NCI-H226 (cell line): ENCODE measurements at places on chromosomes 7 and 10.

- DNase-seq, result no peak
Observed at GRCh38 chr7:162632-163297, 29.6 kb upstream of the FAM20C start.

GRCh38 chr7:18890885-18891621 is 226.4 kb downstream of the TWIST1 start:
- no peak for DNase-seq

GRCh38 chr10:127372361-127372760 is 176.0 kb upstream of the INSYN2A start:
- DNase-seq, result no peak

DNA sequence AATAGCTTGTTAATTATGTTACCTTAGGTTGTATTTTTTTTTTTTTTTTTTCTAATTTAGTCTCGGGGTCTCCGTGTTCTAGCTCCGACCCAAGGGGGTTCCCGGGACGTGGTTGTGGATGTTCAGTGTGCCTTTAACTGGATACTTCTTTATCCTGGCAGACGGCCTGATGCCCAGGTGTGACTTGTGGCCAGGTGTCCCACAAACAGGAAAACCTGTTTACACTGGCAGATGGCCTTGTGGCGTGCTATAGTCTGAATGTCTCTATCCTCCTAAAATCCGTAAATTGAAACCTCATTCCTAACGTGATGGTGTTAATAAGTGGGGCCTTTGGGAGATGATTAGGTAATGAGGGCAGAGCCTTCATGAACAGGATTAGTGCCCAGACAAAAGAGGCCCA is 546.4 kb upstream of the C7orf33 start:
- no peak for DNase-seq

DNA sequence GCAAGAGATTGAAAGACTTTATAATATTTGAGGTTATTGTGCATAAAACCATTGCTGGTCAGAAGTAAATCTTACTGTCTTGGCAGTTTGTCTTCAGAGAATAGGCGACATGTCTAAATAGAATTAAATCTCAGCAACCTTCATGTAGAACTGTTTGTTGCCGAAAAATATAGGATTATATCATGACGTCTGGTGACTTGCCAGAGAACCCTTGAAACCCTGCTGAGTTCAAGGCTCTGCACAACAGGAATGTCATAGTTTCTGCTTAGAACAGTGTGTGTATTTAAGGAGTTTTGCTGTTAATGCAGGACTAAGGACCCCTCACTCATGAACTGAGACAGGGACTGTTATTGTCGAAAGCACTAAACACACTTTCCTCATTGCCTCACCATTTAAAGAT is 206.4 kb upstream of the ETV1 start:
- DNase-seq, result no peak

DNA sequence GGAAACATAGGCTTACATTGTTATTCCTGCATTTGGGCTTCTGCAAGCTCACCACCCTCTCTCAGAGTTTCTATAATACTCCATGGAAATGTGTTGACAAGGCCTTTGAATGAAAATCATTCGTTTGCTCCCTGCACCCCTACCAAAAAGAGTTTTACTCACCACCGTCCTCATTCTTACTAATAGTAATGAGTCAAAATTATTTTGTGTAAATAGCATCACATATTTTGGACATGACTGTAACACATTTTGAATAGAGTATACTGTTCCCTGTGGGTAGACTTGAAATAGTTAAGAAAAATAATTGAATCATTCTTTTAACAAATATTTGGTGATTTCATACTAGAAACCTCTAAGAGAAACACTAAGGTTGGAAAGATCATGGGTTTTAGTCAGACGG is 84.6 kb downstream of the AKAP9 start:
- peak; percentile 43 for DNase-seq

GRCh38 chr10:101726115-101726387 is 31.1 kb upstream of the FBXW4 start:
- DNase-seq, result no peak

DNA sequence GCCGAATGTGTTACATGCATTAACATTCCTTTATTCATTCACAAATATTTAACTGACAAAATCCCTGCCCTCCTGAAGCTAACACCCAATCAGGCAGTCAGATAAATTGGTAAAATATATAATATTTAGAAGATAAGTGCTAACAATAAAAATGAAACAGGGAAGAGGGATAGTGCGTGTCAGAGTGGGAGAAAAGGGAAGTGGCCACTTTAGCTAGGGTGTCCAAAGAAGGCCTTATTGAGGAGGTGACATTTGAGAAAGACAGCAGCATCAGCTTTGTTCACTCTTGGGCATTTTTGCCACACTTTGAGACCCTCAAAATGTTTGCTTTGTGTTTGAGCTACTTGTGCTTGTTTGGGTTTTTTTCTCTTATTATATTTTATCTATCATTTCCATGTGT is 317.8 kb downstream of the SNX13 start:
- DNase-seq, result no peak

DNA sequence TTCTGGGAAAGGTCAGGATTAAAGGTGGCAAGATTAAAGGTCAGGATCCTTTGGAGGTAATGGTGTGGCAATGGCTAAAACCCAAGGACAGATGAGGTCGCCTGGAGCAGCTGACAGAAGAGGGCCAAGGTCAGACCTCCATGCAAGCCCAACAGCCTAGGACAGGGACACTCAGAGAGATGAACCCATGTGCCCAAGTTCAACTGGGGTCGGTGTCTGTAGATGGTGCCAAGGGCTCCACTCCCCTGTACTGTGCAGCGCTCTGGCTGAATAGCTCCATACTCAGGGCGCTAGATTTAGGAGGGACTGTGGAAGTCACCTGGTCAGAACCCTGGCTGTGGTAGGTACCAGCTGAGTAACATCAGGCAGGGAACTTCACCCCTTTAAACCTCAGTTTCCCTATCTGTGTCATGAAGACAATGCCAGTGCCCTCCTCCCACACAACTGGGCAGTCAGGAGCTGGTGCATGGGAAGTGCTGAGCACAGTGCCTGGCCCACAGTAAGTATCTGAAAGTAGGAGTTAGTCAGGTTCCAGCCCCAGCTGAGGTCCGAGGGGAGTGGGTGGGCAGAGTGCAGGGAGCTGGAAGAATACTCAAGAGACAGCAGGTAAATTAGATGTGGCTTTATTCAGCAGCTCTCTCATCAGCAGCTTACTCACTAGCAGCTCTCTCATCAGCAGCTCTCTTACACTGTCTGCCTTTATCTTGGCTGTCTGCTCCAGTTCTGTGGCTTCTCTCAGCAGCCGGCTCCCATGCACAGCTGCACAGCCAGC is 327.1 kb downstream of the GLRX3 start:
- DNase-seq, result no peak

GRCh38 chr10:43355749-43356371 is 15.6 kb upstream of the FXYD4 start:
- peak; percentile 40 for DNase-seq

- peak; percentile 19 for DNase-seq
Observed at GRCh38 chr10:71204746-71205145, 7.6 kb upstream of the UNC5B start.

GRCh38 chr10:97210543-97210960 is 24.8 kb upstream of the SLIT1 start:
- peak; percentile 45 for DNase-seq

DNA sequence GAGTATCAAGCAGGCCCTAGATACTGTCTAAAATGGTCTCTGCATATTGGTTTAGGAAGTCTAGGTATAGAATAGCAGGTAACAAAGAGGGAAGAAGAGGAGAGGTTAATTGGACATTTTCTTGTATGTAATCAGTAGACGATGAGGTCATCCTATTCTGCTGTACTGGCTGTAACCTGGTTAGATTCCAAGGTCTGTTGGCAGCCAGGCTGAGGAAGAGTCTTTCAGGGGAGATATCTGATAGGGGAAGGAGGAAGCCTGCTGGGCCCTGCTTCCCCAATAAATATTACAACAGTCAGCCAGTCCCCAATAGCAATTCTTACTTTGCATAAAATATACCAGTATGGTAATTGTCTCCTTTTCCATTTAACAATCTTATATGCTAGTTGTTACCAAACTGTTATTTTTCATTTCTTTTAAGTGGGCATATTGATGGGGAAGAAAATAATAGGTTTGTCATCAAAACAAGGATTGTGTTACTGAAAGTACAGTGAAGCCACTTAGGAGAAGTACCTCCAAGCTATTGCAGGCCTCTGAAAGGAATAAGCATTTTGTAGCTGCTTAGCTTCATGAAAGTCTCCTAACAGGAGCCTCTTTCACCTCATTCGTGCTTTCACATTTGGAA is 186.4 kb downstream of the LRRC4 start:
- peak; percentile 71 for DNase-seq

DNA sequence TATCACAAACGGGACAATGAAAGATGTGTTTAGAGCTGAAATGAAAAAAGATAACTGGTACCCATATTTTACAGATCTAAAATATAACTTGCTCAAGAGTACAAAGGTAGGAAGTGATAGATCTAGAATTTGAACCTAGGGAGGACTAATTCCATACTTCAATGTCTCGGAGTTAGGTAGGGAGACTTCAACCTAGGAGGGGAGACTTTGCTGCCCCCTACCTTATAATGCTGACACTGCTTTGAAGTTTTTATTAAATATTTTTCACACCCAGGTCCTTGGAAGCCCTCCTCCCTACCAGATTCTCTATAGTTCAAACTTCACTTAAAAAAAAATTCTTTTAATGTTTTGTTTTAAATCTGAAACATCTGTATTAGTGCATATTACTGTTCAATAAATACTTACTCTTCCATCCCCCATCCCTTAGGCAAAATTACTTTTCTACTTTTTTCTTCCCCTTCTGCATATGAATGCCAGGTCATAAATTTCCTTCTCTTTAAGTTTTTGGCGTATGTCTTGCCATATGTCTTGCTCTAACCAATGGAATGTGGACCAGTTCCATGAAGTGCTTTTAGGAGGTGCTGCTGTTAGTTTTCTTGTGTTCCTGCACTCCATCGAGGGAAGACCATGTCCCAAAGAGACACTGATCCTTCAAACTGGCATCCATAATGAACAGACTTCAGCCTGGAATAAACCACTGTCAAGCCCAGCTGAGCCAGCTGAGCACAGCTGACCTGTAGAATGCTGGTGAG is 57.8 kb downstream of the MICU1 start:
- DNase-seq, result no peak

- DNase-seq, result no peak
Observed at GRCh38 chr7:105648561-105649401, 67.5 kb upstream of the EFCAB10 start.

DNA sequence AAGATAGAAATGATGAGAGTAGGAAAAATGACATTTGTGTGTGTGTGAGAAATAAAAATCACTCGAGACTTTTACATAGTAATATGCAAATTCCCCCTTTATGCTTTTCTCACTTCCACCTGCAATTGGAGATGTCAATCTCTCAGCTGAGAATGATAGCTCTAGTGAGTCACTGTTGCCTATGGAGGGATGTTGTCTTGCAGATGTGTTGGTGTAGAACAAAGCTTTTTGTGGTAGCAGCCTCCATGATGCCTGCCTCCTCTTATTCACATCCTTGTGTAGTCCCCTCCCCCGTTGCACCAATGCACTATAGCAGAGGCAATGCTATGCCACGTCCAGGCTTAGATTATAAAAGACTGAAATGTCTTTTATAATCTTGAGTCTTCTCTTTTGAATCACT is 33.8 kb downstream of the SPAG6 start:
- no peak for DNase-seq

GRCh38 chr7:79245623-79246249 is 207.7 kb downstream of the MAGI2 start:
- DNase-seq, result no peak

GRCh38 chr10:6580279-6581029 is 378 bp upstream of the PRKCQ start:
- DNase-seq, result no peak

DNA sequence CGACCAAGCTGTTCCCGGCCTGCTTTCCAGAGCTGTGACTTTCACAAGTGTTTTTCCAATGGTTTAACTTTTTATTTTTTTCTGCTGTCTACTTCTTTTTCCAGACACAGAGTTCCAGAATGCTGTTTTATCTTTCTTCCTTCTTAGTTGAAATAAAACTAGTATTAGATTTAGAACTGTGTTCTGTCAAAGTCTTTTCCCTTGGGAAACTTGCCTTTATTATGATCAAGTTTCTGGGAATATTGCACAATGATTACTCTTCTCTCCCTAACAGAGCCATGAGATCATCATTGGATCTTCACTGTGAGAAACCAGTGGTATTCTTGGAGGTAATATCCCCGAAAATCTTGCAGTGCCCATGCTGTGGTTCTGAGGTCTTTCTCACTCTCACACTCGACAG is 104.9 kb upstream of the KCND2 start:
- peak; percentile 46 for DNase-seq

- no peak for DNase-seq
Observed at GRCh38 chr7:141324870-141325269, 226.3 kb upstream of the AGK start.

GRCh38 chr7:55336540-55336939 is 28.6 kb upstream of the LANCL2 start:
- DNase-seq, result no peak

- DNase-seq, result no peak
Observed at GRCh38 chr10:22593026-22593425, 121.4 kb downstream of the PIP4K2A start.

- DNase-seq, result no peak
Observed at GRCh38 chr10:6254201-6254600, 51.5 kb downstream of the PFKFB3 start.
